Activated naive CD4-positive, alpha-beta T cell (primary cell): ENCODE measurements at places on chromosomes 1 and 21.

DNA sequence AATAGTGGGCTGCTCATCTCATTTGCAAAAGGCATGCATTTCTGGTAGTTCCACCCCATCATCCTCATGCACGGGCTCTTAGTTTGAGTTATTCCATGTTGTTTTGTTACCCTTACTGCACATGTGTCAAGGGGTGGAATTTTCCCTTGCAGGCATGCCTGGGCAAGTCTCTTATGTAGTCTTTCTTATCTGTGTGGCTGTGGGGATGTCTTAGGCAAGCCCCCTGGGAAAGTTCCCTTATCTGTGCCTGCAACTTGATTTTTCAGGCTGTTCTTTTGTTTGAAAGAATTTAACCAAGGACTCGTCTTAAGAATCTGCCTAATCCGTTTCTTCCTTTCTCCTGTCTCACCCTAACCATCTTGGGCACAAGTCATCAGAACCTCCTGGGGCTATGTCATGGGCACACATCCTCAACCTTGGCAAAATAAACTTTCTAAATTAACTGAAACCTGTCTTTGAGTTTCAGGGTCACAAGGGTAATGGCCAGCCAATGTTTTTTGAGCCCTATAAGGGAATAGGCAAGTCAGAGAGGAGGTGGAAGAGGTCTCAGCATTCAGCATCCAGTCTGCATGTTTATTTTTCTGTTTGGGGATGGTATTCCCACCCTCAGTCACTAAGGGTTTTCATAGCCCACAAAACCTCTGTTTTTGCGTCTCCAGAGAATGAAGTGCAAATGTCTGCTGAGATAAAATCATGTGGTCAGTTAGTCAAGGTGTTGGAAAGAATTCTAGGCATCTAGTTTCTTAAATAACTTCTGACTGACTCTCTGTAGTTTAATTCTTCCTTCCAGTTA lies 579.7 kb downstream of the PLA2G4A start:
- DNase-seq = no peak

GRCh38 chr1:77024500-77024899 lies 157.2 kb downstream of the ST6GALNAC5 start:
- DNase-seq = no peak

GRCh38 chr21:40043423-40043822 lies 176.2 kb downstream of the PCP4 start:
- no peak for DNase-seq

- no peak for DNase-seq
Observed at GRCh38 chr1:99808391-99809115, 41.6 kb upstream of the AGL start.
